ENCODE measurements at places on chromosomes 2 and 18.

- no peak for DNase-seq
Measured at GRCh38 chr18:58303363-58303762, 259.3 kb downstream of the NEDD4L start.

DNA sequence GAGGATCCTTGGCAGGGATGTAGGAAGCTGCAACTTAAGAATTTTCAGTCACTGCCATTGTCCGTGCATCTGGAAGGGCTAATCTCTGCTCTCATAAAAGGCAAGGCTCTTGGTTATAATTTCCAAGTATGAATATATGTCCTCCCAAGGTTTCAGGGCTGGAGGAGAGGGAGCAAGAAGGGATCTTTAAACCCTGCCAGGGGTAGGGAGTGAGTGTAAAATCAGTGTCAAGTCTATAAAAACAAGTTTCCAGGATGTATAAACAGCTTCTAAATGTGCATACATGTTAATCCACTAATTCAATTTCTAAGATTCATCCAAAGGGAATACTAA, 110.2 kb upstream of the CYRIA start:
- no peak for DNase-seq

DNA sequence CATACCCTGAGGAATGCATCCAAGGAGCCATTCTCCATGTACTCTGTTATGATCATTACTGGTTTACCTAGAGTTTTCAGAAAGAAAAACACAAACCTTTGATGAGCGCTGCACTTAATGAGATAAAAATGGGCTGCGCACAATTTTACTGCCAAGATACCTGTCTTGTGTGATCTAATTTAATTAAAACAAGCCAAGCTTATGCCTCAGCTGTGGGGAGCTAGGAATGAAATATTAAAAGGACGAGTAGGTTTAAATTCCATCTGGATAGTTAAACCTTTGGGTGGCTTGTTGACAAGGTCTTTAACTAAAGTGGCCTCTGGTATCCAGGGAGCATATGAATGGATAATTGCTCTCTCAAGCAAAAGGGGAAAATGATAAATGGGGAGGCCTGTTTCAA, 135.0 kb downstream of the EPHA4 start:
- no peak for DNase-seq

DNA sequence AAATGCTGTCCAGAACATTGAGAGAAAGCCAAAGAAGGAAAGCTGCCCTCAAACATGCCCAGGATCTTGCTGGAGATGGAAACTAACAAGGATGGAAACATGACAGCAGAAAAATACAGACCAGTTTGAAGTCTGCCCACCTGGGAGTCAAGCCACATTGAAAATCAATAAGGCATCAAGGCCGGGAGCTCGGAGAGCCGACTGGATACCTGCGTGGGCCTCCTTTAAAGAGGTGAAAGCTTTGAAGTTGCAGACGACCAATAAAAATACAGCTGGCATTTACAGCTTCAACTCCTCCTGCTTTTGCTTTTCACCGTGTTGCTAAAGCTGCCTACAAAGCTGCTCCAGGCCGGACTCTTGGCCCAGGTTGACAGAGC, 279.7 kb downstream of the SRBD1 start:
- no peak for DNase-seq

GRCh38 chr18:64090876-64091275, 58.0 kb downstream of the LINC00305 start:
- DNase-seq = no peak

All from ascending aorta (tissue), 2 donors.